Endodermal cell (in vitro differentiated cells): ENCODE measurements at places on chromosomes 13 and 19.

GRCh38 chr19:31332096-31332495 is 17.1 kb downstream of the TSHZ3 start:
- no peak for DNase-seq
- H3K4me1 ChIP-seq: no peaks in the 10 kb centered on the region
- no peak overlapping the region for H3K4me3 ChIP-seq
- no peaks in the 10 kb centered on the region for H3K36me3 ChIP-seq
- no peaks in the 10 kb centered on the region for H3K27me3 ChIP-seq

DNA sequence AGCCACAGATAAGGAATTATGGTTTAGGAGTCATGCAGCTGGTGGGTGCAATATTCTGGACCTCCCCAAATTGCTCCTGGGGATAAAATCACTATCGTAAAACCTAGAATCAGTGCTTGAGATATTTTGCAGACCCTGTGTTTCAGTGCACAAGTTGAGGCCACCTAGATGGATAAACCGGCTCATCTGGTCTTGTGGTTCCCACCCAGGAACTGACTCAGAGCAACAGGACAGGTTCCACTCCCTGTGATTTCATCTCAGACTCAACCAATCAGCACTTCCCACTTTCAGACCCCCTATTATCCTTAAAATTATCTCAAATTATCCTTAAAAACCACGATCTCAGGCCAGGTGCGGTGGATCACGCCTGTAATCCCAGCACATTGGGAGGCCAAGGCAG is 21.0 kb downstream of the FBXL12 start:
- H3K4me1 ChIP-seq: no peaks in the 10 kb centered on the region
- no peak overlapping the region for H3K27ac ChIP-seq
- no peak overlapping the region for H3K4me3 ChIP-seq
- H3K27me3 ChIP-seq: no peaks in the 10 kb centered on the region
- peaks cover 4% of the 10 kb centered on the region for H3K36me3 ChIP-seq

GRCh38 chr13:31124204-31124603 is 37.5 kb downstream of the HSPH1 start:
- H3K4me1 ChIP-seq: no peaks in the 10 kb centered on the region
- no peaks in the 10 kb centered on the region for H3K27me3 ChIP-seq
- DNase-seq: no peak
- H3K4me3 ChIP-seq: no peak overlapping the region
- H3K27ac ChIP-seq: no peak overlapping the region
- H3K36me3 ChIP-seq: no peaks in the 10 kb centered on the region

DNA sequence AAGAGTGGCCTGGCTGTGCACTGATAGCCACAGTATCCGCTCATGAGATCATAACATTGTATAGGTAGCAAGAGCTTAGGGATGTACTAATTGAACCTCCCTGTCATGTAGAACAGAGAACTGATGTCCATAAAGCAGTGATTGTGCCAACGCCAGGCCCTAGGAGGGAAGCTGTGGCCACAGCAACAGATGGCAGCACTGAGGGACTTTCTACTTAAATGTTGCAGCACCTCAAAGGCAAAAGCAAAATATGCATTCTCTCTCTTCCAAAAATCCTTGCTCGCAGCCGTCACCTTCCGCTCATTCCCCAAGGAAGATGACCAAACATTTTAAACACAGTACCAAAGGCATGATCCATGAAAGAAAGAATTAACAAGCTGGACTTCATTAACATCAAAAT is 32.3 kb downstream of the COL4A1 start:
- H3K4me3 ChIP-seq: no peak overlapping the region
- peaks cover 60% of the 10 kb centered on the region for H3K36me3 ChIP-seq
- peak; percentile 61 for DNase-seq
- H3K27ac ChIP-seq: no peak overlapping the region
- peaks cover 7% of the 10 kb centered on the region for H3K4me1 ChIP-seq

GRCh38 chr13:66014771-66015170 is 1215.4 kb downstream of the PCDH9 start:
- H3K27ac ChIP-seq: no peak overlapping the region
- no peaks in the 10 kb centered on the region for H3K36me3 ChIP-seq
- no peaks in the 10 kb centered on the region for H3K4me1 ChIP-seq
- no peak overlapping the region for H3K4me3 ChIP-seq
- H3K27me3 ChIP-seq: no peaks in the 10 kb centered on the region

GRCh38 chr13:113135281-113135760 is 12.7 kb downstream of the F10 start:
- DNase-seq: peak; percentile 6
- peaks cover 9% of the 10 kb centered on the region for H3K4me1 ChIP-seq
- H3K36me3 ChIP-seq: no peaks in the 10 kb centered on the region
- no peak overlapping the region for H3K4me3 ChIP-seq
- no peaks in the 10 kb centered on the region for H3K27me3 ChIP-seq

DNA sequence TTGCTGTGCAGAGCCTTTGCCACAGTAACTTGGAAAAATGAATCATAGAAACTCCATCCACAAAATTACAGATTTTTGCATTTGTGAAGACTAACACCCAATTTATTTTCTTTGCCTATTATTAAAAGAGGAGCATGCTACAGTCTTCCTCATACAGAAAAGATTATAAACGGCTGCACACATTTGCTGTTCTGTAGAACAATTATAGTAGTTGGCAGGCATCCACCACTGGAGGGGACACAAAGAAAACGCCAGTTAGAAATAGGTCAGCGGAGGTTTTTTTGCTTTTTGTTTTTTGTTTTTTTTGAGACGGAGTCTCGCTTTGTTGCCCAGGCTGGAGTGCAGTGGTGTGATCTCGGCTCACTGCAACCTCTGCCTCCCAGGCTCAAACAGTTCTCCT is 51.6 kb downstream of the SACS start:
- no peak overlapping the region for H3K4me3 ChIP-seq
- no peaks in the 10 kb centered on the region for H3K4me1 ChIP-seq
- no peaks in the 10 kb centered on the region for H3K27me3 ChIP-seq
- no peak for DNase-seq
